NCI-H2227 treated with DMSO at 0.1 percent for 48 hours (cell line): ENCODE measurements at places on chromosomes 2 and 18.

DNA sequence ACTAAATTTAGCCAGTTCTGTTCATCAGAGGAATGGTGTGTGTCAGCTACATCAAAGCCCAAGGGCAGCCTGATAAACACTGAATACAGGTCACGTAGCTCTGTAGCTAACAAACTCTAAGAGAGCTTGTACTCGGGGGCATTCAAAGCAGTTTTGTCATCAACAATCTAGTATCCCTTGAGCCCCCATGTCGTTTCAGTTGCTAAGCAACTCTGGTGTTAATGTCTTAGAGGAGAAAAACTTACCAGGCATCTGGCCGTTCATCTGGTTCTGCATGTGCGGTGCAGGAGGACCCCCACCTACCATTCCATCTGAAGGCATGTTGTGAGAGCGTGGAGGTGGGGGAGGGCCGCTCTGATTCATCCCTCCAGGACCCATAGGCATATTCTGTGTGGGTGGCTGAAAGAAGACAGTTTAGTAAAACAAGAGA lies 33.1 kb downstream of the SS18 start:
- no peak for DNase-seq

DNA sequence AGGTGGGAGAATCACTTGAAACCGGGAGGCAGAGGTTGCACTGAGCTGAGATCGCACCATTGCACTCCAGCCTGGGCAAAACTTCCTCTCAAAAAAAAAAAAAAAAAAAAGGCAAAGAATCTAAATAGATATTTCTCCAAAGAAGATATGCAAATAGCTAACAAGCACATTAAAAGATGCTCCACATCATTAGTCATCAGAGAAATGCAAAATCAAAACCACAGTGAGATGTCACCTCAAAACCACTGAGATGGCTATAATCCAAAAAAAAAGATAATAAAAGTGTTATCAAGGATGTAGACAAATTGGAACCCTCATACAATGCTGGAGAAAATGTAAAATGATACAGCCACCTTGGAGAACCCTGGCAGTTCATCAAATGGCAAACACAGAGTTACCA lies 8.4 kb downstream of the ST8SIA5 start:
- DNase-seq: no peak

DNA sequence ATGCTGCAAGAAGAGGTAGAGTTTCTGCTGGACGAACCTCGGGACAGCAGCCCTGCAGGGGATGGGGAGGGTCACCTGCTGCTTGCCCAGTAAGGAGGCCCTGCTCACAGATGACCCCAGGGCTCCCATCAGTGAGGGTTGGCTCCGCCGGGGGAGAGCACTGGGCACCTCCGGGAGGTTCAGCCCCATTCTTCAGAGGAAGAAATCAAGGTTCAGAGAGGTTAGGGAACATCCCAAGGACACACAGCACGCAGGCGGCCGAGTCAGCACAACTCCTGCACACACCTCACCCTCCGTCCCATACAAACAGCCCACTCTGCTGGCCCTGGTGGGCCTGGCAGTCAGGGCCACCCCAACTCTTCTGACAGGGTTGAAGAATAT lies 11.7 kb upstream of the CCDC74B start:
- no peak for DNase-seq

DNA sequence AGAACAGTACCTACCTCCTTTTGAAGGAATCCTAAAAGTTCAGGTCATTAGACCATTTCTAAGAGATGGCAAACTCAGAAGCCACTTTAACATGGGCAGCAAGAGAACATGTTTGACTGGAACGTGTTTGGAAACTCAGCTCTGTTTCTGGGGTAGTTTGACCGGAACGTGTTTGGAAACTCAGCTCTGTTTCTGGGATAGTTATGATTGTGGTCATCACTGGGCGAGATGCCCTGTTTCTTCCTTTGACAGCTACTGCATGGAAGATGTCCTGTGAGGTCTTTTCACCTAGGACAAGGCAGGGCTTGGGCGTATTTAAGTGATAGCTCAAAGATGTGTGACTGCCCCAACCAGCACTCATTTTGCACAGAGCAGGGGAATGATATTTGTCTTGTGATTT lies 19.9 kb upstream of the SERPINB13 start:
- no peak for DNase-seq

- no peak for DNase-seq
Observed at GRCh38 chr2:5482929-5483331, 209.3 kb upstream of the SOX11 start.

DNA sequence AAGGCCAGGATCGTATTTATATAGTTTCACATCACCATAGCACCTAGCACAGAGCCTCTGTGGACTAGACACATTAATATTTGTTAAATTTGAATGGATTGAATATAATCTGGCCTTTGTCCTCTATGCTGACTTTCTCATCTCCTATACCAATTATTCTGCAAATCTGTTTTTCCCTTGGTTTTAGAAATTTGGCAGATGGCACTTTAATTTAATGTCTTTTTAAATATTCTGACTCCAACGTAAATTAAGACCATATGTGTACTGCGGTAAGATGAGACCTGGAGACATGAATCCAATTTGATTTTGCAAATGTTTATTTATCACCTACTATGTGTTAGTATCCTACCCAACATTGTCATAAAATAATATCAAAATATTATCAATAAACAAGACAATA lies 1281.9 kb upstream of the PIK3C3 start:
- DNase-seq: no peak

DNA sequence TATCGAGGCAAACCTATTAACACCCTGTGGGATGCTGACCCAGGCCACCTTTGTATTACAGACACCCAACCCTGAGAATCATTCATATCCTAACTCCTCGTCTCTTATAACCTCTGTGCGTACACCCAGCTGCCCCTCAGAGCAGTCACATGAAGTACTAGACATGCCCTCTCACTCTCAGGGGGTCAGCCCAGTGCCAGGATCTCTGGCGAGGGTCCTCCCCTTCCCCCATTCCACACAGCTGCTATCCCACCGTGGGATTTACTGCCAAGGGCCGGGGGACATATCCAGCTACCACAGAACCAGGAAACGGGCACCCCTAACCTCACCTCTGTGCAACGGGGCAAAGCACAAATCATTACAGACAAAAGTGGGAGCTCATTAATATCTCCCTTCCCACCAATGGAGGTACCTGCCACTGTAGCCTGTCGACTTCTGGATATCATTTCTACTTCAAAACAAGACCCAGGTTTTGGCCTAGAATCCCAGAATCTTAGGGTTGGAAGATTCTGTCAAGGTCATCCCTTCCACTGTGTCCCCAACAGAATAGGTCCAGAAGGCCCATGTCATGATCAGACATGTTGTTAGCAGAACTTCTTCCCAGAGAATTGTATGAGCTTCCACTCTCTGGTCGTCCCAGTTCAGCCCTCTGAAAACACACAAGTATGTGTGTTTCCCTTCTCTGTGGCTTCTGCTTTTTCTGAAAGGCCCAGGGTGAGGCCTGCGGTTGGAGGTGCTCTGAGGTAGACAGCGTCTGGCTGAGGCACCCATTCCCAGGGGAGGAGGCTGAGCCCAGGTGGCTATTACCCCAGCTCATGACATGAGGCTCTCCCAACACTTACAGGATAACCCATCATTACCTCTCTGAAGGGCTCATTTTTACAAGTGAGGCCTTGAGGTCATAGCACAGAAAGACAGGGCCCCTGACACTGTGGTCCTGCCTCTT lies 1.7 kb downstream of the TMBIM1 start:
- no peak for DNase-seq

- DNase-seq: no peak
Observed at GRCh38 chr2:81835321-81836000, 1530.9 kb upstream of the LRRTM1 start.

- no peak for DNase-seq
Observed at GRCh38 chr2:86825693-86826381, 35.1 kb upstream of the CD8A start.

DNA sequence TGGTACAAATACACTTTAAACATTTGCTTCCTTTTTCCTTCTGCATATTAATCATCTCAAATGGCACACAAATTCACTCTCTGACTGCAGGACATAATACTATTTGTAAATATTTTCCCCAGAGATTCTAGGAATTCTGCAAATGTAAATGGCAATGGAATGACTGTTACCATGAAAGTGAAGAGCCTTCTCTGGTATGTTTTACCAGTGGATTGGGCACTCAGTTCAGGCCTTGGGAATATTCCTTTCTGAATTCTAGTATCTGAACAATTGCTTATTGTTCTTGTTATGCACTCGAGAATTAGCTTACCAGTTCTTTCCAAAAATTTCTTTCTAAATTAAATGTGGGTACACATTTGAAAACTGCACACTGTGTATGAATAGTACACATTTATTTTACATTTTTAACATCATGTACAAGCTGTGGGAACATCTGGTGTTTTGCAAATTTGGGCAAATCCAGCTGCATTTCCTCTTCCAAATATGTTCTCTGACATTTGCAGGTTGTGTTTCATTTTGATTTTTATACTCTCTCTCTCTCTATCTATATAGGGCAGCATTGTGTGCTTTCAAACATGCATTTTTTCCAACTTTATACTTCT lies 289.1 kb downstream of the NBAS start:
- no peak for DNase-seq

- no peak for DNase-seq
Observed at GRCh38 chr2:28419003-28419402, 26.3 kb downstream of the FOSL2 start.

DNA sequence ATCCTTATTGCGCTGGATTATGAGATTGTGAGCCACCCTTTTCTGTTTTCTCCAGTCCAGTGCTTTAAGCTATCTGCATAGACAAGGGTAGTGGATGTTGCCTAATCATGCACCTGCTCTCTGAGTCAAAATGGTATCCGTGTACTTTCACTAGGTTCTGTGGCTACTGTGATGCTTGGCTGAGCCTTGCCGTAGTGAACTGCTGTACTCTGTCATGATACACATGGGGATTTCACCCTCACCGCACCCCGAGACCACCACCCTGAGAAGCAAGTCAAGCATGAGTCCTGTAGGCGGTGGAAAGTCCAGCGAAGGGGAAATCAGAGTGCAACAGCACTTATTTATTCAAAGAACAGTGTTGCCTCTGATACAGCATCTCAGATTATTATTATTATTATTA lies 55.0 kb downstream of the ARHGAP25 start:
- no peak for DNase-seq

GRCh38 chr2:53896864-53897263 lies 37.1 kb upstream of the GPR75 start:
- DNase-seq: no peak

DNA sequence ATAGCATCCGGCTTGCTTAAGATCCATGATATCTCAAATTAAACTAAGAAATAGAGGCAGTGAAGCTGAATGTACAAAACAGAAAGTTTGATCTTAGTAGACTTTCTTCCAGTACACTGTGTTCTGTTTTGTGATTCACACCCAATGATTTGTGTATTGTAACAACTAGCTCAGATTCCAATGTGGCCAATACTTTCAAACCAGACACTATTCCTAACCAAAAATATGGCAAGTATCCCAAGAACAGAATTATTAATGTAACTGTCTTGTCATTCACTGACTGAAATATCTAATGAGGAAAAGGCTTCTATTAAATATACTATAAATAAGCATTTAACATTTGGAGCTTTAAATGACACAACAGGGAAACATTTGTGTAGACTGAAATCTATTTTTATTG lies 299.1 kb downstream of the NRXN1 start:
- DNase-seq: no peak

DNA sequence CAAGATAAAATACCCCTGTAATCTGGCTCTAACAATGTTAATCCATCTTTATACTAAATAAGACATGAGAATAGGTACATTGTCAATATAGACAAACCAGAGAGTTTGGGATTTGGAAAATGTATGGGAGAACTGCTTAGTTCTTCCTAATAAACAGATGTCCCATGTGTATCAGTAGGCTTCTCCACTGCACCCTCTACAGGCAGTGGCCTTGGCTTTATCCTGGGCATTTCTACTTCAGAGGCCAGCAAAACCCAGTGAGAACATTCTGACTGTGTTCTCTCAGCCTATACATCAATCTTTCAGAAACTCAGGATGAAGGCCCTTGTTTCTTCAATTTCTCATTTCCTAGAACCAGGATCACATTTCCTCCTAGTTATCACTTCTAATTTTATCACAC lies 1167.5 kb upstream of the ACVR2A start:
- DNase-seq: no peak

DNA sequence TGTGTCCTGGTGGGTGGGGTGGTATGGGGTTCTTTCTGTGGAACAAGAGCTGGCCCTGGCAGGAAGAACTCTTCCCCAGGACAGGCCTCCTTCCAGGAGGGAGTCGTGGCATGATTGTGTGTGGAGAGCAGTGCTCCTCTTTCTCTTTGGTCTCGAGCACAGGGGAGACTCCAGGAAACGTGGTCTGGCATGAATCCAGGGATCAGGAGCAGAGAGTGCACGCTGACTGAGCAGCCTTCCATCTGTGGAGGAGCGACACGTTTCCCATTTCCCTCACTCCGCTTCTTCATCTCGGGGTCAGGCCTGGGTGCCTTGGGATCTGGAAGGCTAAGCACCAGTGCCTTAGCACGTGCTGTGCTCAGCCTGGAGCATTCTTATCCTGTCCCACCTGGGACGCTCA lies 132.0 kb upstream of the HDAC4 start:
- no peak for DNase-seq

- no peak for DNase-seq
Observed at GRCh38 chr2:199460101-199460671, 2.4 kb upstream of the SATB2 start.

DNA sequence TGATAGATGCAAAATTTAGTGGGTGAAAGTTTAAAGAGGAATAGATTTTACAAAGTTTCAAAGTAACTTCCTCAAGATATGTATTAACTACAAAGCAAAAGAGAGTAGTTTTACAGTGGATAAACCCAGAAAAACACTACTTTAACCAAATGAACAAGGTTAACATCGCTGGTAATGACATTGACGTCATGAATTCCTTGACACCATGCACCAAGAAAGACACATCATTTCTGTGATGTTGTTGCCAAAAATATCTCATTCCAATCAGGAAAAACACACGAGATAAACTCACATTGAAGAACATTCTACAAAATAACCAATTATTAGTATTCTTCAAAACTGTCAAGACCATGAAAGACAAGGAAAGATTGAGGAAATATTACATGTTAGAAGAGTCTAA lies 605.6 kb upstream of the SETBP1 start:
- DNase-seq: no peak

GRCh38 chr18:13138420-13139139 lies 80.0 kb upstream of the LDLRAD4 start:
- no peak for DNase-seq

DNA sequence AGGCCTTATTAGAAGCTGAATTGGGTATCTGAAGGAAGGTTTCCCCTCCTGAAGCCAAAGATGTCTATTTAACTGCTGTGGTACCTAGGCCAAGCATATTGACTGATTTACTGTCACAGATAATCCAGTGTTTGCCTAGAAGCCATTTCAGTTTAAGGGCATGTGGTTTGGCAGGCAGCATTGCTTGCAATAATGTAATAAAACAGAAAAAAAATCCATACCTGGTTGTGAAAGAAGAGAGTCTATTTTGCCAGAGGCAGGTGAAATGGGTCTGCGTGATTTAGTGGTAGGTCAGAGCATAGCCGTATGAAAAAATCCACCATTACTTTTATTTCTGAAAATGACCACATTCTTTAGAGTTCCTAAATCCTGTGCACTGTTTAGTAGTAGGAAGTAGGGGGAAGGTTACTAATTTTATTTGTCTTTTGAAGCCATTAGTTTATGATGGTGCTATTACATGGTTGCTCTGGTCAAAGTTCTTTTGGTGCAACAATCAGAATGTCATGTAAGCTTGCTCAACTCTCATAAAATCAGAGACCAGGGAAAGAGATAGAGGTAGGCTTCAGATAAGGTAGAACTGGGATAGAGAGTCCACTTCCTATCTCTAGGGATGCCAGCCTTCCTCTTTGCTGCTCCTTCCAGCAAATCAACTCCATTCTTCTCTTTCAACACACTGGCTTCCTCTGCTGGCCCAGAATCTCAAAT lies 343.4 kb downstream of the GPD2 start:
- DNase-seq: no peak

GRCh38 chr18:708096-708495 lies 4.3 kb downstream of the ENOSF1 start:
- DNase-seq: no peak
